ENCODE measurements at places on chromosomes 4 and X.

GRCh38 chr4:164428561-164428960, 325.4 kb upstream of the SMIM31 start:
- no peak for DNase-seq

DNA sequence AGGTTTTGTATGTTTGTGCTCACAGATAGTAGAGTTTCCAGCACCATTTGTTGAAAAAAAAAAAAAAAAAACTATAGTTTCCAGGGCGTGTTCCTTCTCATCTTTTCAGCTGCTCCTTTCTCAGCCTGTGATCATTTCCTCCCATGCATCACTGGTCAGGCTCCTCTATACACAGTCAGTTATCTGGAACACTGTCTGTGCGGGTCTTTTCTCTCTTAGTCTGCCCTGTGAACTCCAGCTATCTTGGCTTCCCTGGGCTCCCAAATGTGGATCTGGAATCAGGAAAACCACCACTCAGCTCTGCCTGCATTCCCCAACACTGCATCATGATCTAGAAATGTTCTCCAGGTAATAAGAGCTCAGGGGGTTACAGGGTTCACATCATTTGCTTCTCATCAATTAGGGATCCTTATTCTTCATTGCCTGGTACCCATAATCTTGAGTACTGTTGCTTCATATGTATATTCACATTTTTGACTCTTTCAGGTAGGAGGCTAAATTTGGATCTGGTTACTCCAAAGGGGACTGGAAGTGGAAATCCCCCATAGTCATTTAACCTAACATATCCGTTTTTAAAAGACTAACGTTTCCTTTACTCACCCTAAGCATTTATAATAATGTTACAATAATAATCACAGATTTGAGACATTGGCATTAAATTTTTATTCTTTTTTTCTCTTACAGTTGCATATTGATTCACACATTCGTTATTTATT, 221.8 kb upstream of the KLF3 start:
- no peak for DNase-seq

DNA sequence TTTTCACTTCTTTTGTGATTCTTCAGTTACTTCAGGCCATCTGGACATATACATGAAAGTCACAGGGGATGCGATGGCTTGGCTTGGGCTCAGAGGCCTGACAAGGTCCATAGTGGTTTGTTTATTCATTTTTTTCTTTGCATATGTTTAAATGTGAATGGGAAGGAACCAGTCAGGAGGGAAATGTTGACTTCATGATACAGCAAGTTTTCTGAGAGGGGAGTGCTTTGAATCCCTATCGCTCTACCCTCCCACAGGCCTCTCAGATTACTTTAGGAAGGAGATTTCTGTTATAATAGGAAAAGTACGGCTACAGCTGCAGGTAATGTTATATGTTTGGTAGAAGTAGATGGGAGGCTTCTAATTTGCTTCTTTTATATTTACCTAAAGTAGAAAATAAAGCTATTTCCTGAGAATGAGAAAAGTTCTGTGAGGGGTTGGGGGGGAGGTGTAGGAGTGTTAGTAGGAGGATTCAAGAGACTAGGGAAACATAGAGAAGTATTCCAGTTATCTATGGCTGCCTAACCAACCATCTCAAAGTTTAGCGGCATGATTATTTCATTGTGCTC, 322.9 kb downstream of the RAPGEF2 start:
- no peak for DNase-seq

DNA sequence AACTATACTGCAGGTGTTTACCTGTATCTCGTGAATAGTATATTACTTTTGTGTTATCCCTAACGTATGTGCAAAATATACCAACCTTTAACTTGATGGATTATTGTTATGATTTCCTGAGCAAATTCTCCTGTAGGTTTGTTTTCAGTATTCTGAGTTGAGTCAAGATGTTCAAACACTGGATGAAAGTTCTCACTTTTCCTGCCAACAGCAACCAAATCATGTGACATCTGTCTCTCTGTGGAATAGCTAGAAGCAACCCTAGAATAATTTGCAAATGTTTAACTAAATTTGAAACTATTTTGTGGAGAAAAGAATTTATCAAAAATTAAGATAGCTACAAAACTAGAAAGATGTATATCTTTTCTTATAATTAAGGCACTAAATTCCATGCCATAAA, 35.6 kb downstream of the BCLAF3 start:
- no peak for DNase-seq

DNA sequence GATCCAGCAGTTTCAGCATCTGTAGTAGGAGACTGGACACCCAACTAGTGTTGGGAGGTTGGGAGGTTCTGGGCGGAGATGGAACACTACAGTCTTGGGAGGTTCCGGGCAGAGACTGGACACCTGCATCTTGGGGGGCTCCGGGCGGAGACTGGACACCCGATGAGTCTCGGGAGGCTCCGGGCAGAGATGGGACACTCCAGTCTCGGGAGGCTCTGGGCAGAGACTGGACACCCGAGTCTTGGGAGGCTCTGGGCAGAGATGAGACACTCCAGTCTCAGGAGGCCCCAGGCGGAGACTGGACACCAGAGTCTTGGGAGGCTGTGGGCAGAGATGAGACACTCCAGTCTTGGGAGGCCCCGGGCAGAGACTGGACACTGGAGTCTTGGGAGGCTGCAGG, 29.5 kb upstream of the LANCL3 start:
- DNase-seq = no peak

DNA sequence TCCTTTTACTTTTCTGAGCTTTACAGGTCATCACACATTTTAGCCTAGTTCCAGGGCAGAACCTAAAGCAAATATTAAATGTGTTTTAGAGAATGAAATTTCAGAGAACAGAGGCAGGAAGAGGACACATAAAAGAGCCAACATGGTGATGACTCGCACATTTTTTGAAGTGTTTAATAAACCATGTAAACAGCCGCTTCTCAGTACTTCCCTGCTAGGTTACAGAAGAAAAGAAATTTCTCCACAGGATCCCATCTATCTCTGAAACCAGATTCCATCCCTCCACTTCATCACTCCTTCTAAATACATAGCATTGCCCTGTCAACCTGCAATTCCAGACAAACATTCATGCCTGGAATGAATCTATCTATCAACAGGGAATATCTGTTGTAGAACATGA, 949.5 kb upstream of the PCDH7 start:
- no peak for DNase-seq

- no peak for DNase-seq
Measured at GRCh38 chr4:73711989-73712388, 28.4 kb upstream of the CXCL8 start.

- no peak for DNase-seq
Measured at GRCh38 chr4:110632506-110633357, 9.9 kb upstream of the PITX2 start.

DNA sequence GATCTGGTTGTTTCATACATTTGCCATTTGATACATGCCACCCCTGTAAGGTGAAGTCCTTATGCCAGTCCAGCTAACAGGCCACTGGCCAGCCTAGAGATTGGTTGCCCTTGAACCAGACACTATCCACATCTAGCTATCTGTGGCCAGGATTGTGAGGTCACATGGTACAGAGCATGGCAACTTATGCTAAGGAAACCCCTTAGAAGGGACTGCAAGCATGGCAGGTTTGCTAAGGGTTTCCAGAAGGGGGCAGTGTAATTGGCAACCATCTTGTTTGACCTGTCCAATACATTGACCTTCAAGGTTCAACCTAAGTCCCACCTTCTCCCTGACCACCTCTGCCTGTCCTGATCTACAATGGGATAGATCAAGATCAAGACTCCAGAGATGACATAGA, 47.5 kb downstream of the SMC1A start:
- DNase-seq = no peak
